ENCODE measurements at places on chromosomes 1 and 21.

- no peak for DNase-seq
These were observed at the start of gene TFF1 for GRCh38 chr21:42366292-42367010. TSS of gene TFF1 (minus strand) at chr21:42366535. CDS start at chr21:42366495, 40 bp downstream.

GRCh38 chr1:117250061-117250606 lies 39.4 kb upstream of the VTCN1 start:
- no peak for DNase-seq

GRCh38 chr21:28758042-28758882 lies 234.4 kb downstream of the LTN1 start:
- DNase-seq: no peak

- no peak for DNase-seq
These were observed 104.0 kb downstream of the PDE4B start for GRCh38 chr1:65896721-65897120.
